ENCODE measurements at places on chromosomes 1 and 21.

GRCh38 chr1:19219451-19219850 lies 9.4 kb upstream of the UBR4 start:
- no peak for DNase-seq

DNA sequence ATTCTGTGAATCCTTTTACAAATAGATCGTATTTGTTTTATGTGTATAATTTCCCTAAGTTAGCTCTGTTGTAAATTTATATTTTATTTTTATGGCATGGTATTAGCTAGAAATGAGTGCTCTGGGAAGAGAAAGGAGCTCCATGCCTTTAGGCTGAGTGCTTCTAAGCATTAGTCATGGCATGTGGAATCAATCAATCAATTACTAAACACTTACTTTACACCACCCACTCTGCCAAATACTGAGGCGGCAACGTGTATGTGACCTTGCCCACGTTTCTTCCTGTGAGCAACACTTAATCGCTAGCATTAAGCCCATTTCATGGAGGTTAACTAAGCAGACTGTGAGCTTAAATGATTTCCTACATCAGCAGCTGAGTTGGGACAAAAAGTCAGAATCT lies 7.2 kb upstream of the BECN2 start:
- no peak for DNase-seq

DNA sequence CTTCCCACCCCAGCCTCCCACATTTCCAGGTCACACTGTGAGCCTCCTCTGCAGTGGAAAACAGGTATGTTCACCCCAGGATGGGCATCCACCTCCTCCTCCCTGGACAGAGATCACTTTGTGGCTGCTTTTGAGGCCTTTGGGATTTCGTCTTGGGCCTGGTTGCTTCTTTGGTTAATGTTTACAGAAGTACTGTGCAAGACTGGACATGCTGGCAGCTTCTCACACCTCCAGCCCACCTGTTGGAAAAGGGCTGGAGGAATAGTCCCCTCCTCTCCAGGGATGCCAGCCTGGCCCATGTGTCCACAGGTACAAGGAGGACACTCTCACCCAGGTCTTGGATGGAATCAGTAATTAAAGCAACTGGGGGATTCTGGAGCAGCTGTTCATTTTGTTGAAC lies 56.1 kb downstream of the KAZN start:
- peak; percentile 17 for DNase-seq

DNA sequence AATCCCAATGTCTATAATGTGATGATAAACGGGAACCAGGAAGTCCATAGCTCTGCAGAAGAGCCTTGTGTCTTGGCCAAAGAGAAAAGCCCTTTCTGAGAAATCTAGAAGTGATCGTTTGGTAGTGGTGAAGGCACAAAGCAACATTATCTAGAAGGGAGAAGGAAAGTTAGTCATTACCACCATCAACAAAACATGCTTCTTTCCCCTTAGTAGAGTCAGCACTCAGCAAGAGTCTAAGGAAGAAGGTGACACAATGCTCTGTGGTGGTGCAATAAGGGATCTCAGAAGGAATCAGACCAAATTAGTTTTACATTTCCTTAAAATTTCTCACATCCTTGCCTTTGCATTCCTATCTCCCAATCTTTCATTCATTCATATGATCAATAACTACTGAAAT lies 134.4 kb upstream of the PRDX6 start:
- no peak for DNase-seq

DNA sequence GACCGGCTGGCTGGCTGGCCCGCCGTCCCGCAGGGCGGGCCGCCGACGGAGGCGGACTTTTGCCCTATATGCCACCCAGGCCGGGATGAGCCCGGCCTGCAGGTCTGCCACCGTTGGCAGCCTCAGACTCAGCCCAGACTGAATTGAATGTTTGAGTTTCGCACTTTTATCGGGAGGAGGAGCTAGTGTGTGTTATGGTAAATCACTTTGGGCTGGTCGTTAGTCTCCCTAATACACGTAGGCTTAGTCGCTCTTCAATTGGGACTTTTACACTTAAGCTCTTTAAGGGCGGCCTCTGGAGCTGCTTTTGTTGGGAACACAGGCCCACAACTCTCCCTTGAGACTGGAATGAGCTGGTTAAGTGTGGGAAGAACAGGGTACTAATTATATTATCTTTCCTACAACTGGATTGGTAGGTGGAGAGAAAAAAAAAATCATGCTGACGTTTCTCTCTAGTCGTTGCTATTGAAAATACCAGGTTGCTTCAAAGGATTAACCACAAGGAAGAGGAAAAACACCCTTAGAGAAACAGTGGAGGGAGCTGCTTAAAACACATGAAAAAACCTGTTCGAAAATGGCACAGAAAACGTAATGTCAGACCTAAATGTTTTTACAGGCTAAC lies 1.4 kb upstream of the IRF2BP2 start:
- peak; percentile 83 for DNase-seq

DNA sequence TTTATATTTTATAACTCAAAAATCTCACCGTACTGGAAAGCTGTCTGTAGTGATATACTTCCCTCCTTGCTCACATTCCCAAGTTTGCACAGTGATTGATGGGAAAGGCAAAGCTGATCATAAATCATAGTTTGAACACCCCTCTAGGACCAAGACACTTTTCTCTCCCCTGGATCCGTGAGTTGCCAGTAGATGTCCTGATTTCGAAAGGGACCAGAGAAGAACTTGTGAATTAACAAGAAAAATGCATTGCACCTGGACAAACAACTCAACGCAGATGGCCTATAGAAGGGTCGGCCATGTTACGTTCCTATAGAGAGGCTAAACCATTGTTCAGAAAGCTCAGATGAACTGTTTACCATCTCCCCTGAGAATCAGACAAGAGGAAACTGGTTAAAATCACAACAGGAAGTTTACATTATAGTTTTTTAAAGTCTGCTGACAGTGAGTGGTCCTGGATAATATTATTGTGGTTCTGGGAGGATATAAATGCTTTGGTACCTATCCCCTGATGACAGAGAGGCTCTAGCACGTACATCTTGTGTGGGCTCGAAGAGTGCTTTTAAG lies 124.0 kb upstream of the SLC45A1 start:
- DNase-seq: peak; percentile 77

DNA sequence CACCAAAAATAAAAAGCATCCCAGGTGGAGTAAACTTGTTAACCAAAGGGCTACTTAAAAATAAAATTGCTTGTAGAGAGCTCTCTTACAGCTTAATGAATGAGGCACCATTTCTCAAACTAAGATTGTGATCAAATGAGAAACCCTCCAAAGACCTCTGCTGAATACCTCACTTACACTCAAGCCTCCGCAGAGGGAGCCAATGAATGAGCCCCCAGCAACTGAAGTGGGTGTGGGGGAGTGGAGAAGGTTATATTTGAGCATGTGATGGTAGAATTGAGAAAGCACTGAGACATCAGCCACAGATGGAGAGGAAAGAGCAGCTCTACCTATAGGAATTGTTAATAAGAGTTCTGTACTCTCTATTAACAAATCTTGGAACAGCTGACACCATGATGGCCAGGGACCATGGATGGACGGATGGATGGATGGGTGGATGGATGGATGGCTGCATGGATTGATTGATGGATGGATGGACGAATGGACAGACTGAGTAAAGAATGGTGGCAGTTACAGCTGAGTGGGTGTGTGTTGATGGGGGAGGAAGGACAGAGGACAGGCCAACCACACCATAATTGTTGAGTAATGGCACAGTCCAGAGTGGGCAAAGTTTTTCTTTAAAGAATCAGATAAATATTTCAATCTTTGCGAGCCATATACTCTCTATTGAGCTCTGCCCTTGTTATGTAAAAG lies 20.3 kb upstream of the TIAM1 start:
- DNase-seq: no peak

DNA sequence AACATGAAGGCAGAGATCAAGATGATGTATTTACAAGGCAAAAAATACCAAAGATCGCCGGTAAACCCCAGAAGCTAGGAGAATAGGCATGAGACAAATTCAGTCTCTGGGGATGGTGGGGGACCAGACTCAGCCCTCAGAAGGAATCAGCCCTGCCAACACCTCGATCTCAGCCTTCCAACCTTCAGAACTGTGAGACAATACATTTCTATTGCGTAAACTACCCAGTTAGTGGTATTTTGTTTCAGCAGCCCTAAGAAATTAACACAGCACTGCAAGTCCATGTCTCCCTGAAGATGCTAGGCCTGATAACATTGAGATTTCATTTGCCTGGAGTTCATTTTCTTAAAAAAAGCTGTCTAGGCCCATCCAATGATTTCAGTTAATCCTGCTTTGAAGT lies 622.5 kb downstream of the PTPRC start:
- no peak for DNase-seq

DNA sequence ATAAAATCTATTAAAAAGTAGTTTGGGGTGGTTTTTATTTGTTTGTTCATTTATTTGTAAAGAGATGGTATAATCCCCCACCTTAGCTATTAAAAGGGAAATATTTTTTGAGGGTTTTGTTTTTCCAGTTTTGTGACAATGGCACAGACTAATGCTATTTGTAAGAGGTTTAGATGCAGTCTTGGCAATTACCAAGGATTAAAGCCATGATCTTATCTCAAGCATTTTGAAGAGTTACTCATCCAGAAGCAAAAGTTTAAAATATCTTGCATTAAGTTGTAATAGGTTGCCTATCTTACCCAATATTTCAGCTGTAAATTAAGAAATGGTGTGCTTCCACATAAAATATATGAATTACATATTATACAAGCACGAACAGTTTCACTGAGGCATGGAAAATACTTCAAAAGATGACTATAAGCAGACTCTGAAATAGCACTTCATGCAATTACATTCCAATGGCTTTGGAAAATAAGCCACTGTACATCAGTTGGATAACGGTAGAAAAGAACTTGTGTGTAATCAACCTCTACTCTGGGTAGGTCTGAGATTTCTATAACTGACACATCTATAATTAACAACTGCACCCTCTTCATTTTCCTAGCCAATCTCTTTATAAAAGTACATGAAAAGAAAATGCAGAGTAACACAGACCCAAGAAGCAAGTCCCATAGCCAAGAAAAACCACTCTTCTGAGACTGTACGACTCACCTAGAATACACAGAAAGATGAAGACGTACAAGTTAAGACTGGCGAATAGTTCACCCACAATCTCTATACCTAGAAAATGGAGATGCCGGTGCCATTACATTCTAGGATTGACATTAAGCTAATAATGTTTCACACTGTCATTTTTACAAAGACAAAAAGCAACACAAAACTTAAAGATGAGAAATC lies 95.2 kb downstream of the PTPN14 start:
- no peak for DNase-seq

DNA sequence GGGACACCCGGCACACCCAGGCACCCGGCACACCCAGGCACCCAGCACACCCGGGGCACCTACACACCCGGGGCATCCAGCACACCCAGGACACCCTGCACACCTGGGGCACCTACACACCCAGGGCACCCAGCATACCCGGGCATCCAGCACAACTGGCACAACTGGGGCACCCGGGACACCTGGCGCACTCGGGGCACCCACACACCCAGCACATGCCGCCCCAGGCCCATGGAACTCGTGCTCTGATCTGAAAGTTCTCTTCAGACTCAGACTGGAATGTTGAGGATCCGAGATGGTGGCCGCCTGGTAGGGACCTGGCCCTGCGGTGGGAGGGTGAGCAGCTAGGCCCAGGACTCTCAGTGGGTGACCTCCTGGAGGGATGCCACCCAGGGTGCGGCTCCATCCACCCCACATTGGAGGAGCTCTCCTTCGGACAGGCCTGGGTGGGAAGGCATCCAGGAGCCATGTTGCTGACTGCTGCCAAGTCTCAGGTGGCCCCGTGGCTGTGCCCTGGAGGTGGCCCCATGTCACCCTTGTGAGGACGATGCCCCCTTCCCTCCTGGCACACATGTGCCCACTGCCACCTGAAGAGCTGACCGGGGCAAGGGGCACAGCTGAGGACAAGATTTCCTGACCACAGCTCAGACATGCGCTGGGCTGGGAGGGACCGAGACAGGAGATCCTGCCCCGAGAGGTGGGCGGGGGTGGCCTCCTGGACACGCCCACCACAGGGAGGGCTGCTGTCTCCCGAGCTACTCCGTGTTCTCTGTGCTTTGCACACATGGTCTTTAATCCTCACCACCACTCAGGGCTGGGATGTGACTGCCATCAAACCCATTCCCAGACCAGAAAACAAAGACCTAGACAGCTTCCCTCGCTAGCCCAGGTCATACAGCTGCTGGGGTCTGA lies 37.0 kb downstream of the UBE2G2 start:
- DNase-seq: no peak

DNA sequence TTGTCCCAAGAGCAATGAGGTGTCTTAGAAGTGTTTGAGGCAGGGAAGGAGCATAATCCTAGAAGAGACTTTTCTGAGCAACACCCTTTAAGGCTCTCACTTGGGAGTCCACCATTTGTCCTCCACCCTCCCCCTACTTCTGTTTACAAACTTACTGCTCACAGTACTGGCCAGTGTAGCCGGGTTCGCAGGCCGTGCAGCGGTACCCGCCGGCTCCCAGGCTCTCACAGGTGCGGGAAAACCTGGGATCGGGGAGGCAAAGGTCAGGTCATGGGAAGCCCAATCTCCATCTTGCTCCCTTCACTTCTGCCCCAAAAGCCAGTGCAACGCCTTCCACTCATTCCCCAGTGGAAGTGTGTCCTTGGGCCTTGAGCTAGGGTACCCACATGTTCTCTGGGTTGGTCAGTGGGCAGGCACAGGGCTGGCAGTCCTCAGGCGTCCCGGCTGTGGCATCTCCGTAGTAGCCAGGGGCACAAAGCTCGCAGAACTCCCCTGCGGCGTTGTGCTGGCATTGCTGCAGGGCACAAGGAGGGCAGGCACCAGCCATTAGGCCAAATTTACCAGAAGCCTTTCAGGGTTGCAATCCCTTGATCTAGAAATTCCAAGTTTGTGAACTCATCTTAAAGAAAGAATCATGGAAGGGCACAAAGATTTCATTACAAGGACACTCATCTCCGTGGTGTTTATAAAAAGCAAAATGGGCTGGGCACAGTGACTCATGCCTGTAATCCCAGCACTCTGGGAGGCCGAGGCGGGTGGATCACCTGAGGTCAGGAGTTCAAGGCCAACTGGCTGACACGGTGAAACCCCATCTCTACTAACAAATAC lies 49.8 kb downstream of the LDLRAD2 start:
- DNase-seq: no peak

GRCh38 chr1:1869469-1869868 lies 21.4 kb downstream of the GNB1 start:
- no peak for DNase-seq

- DNase-seq: peak; percentile 75
These were observed at the start of gene FHL3 for GRCh38 chr1:38005195-38006007. Gene FHL3 (minus strand): TSS chr1:38005514. CDS start chr1:37999412, 6,102 bp downstream.

DNA sequence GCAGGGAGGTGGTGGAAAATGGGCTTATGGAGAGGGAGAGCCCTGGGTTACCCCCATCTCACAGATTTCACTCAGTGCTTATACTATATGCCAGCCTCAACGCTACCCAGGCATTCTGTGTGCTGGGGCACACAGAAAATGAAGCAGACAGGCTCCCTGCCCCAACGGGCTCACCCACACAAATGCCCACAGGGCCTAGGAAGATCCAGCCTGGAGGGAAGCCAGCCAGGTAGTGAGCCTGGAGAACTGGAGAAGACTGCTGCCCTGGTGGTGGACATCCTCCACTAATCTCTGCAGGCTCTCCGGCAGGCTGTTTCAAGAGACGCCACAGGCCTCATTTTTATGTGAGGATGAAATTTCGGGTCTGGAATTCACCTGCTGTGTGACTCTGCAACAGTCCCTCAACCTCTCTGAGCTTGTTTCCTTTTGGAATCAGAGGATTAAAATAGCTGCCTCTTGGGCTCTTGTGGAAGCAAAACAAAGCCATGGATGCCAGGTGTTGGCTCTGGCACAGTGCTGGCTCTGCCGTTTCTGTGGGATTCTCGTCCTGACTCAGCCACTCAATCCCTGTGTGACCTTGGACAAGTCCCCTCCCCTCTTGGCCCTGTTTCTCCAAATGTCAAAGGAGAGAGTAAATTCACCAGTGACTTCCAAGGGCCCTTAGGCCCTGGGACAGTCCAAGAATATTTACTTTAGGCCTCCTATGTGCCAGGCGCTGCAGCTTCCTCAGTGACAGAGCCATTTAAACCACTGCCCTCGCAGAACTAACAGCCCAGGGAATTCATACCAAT lies 3.6 kb downstream of the PAQR7 start:
- DNase-seq: no peak
